ENCODE measurements at places on chromosomes 5 and 9.

GRCh38 chr9:135077497-135078200, 9.8 kb upstream of the OLFM1 start:
- no peak for DNase-seq

DNA sequence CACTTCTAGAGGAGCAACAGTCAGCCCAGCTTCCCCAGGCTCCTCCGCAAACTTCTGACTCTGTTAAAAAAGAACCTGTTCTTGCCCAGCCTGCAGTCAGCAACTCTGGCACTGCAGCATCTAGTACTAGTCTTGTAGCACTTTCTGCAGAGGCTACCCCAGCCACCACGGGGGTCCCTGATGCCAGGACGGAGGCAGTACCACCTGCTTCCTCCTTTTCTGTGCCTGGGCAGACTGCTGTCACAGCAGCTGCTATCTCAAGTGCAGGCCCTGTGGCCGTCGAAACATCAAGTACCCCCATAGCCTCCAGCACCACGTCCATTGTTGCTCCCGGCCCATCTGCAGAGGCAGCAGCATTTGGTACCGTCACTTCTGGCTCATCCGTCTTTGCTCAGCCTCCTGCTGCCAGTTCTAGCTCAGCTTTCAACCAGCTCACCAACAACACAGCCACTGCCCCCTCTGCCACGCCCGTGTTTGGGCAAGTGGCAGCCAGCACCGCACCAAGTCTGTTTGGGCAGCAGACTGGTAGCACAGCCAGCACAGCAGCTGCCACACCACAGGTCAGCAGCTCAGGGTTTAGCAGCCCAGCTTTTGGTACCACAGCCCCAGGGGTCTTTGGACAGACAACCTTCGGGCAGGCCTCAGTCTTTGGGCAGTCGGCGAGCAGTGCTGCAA, 72.8 kb downstream of the NUP214 start:
- DNase-seq = no peak

- peak; percentile 67 for DNase-seq
Measured at GRCh38 chr5:55037046-55037771, 13.2 kb downstream of the GZMK start.

GRCh38 chr5:83864652-83865051, 144.0 kb upstream of the HAPLN1 start:
- DNase-seq = no peak

- DNase-seq = peak; percentile 61
Measured at GRCh38 chr9:113715086-113715485, 161.0 kb upstream of the ZNF618 start.

- DNase-seq = no peak
Measured at GRCh38 chr9:14097215-14097614, 216.7 kb downstream of the NFIB start.

DNA sequence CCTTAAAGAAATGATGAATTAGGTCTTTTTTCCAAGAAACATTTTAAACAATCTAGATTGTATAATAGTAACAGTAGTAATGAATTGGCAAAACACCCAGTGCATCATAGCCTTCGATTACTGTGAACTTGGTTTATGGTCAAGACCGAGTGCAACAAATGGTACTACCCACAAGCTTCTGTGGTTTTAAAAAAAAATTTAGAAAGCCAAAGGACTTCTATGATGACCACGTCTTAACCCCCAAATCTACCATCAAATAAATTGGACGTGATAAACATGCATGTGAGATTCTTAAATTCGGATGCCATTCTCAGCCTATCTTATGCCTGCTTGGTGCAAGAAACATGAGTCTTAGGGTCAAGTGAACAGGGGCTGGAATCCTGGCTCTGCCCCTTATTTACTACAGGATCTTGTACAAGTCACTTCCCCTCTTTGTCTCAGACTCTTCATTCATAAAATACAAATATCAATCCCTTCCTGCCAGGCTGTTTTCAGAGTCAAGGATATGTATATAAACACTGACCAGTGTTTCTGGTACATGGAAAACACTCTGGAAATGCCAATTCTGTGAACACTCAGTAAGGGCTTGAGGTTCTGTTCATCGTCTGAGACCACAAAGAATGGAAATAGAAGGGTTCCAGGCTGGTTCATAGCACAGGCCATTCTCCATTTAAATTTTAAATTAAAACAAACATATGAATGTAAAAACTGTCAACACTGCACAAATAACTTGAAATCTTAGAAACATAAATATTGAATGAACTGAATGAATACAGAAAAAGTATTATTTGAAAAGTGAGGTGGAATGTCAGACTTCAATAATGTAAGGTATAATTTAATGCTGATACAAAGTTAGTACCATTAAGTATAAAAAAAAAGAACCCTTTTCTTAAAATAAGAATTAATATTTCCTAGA, 107.8 kb downstream of the NR6A1 start:
- DNase-seq = no peak

- no peak for DNase-seq
Measured at GRCh38 chr5:169251333-169252084, 49.4 kb downstream of the SLIT3 start.

GRCh38 chr5:94969174-94969573, 315.7 kb downstream of the MCTP1 start:
- peak; percentile 50 for DNase-seq

- no peak for DNase-seq
Measured at GRCh38 chr9:886886-887285, 45.4 kb downstream of the DMRT1 start.

- peak; percentile 28 for DNase-seq
Measured at GRCh38 chr5:157596487-157596886, 20.9 kb upstream of the ADAM19 start.

DNA sequence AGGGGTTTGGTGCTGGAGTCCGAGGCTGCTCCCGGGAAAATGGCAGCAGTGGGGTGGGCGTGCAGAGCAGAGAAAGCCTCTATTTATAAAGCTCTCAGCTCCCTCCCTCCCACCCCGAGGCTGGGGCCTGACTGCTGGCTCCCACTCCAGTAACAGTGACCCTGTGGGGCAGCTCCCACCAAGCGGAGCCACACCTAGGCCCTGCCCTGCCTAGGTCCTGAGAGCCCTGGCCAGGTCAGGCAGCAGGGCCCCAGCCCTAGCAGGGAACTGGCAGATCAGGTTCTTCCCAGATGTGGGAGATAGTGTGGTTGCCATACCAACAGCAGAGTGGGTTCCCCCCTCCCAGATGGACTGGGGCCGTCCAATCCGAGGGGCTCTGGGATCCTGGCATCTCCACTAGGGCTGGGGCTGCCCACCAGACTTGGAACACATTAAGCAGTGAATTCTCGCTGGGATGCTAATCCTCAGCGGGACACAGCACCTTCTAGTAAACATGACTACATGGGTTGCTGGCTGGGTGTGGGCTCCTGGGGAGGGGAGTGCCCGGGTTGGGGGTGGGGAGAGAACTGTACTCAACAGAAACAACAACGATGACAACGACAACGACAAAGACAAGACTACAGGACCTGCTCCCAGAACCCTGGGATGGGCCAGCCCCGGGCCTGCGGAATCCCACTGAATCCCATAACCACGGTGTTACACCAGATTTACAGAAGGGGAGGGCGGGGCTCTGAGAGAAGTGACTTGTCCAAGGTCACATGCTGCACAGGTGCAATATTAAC, 1.5 kb downstream of the SH3GLB2 start:
- no peak for DNase-seq

DNA sequence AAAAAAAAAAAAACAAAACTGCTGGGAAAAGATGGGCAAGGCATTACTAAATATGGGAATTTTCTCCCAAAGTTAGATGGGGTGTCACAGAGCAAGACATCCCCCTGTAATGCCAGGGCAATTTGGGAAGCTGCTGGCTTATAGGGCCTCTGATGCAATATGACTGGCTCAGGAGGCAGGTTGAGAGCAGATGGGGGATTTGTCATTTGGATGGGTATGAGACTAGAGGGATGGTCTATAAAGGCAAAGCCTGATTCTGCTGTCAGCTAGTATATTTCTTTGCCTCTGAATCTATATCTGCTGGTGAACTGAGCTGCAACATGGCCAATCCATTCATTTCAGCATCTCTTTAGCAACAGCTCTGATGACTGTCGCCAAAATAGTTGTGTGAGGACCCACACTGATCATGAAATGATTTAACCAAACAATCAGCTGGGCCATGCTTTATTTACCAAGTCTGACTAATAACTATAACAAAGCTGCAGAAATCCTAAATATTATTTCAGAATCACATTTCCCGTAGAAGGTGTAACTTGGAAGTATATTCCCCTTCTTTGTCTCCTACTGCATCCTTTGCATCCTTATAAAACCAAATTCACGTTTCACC, 455.1 kb upstream of the ZNF608 start:
- DNase-seq = no peak

- DNase-seq = no peak
Measured at GRCh38 chr5:57455511-57456455, 26.8 kb downstream of the ACTBL2 start.

- no peak for DNase-seq
Measured at GRCh38 chr5:89471541-89471940, 588.6 kb upstream of the MEF2C start.

- DNase-seq = peak; percentile 47
Measured at GRCh38 chr5:14816374-14816998, 55.1 kb downstream of the ANKH start.

- DNase-seq = no peak
Measured at GRCh38 chr9:77975036-77975435, 56.6 kb downstream of the GNAQ start.

- peak; percentile 99 for DNase-seq
Measured at GRCh38 chr5:169695919-169696490, 58.9 kb downstream of the DOCK2 start.

- peak; percentile 69 for DNase-seq
Measured at GRCh38 chr5:9852671-9853070, 222.5 kb upstream of the TAS2R1 start.

DNA sequence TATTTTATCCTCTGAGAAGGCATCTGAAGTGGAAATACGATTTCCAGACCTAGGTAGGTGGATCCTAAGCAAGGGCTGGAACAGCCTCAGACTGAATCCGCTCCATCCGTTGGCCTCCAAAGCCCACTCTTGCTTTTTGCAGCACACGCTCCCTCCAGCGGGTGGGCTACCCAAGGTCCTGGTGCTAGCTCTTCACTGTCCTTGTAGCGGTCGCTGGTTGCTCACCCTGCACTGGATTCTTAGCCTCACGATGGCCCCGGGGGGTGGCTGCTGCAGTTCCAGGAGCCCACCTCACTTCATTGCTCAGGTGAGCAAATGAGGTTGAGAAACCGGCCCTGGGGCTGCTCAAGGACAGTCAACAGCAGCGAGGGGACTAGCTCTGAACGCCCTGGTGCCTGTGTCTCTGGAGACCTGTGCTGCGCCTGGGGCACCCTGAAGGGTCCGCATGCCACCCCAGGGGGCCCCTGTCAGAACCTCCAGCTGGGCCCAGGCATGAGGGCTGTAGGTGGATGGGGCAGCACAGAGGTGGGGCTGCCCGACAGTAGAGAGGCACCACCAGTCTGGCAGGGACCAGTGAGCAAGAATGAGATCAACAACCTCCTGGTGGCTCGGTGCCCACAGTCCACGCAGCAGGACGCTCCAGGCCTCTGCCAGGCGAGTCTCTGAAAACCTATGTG, 4.3 kb downstream of the MGAT4B start:
- peak; percentile 14 for DNase-seq

All from ELR (cell line).